ENCODE measurements at places on chromosomes 3 and 15. TPM values are rescaled to one million over a fixed set of nuclear protein-coding genes. Genes with fewer than 3 reads are reported as not detected.

Gene LRRC15
- 0.13 TPM for total RNA-seq

Gene AMOTL2
- total RNA-seq: 111 TPM

Gene MESP2
- total RNA-seq: not detected

Gene TRIM71
- total RNA-seq: not detected

Gene SLITRK3
- total RNA-seq: 29.3 TPM

Gene CCDC13
- total RNA-seq: 4.7 TPM

All from esophagus muscularis mucosa (tissue), 4 donors.